ENCODE measurements at places on chromosomes 5 and 9. TPM values are rescaled to one million over a fixed set of nuclear protein-coding genes. Genes with fewer than 3 reads are reported as not detected.

The DAB2IP gene
- 18.7 TPM for total RNA-seq

The ARSI gene
- 8.0 TPM for total RNA-seq

The OCLN gene
- total RNA-seq = 3.1 TPM

The RLN2 gene
- total RNA-seq = not detected

The GRXCR2 gene
- total RNA-seq = not detected

The DNAH5 gene
- total RNA-seq = 1.2 TPM

The EQTN gene
- not detected for total RNA-seq

The GAPT gene
- total RNA-seq = not detected

The C9orf153 gene
- total RNA-seq = 0.91 TPM

The PRSS3 gene
- total RNA-seq = 0.39 TPM

The PGM5 gene
- total RNA-seq = 0.91 TPM

The ZNF366 gene
- total RNA-seq = not detected

The ENHO gene
- 0.39 TPM for total RNA-seq

The DMGDH gene
- 7.2 TPM for total RNA-seq

The CMYA5 gene
- total RNA-seq = 6.1 TPM

The DPH7 gene
- total RNA-seq = 15.7 TPM

The WDR31 gene
- 3.2 TPM for total RNA-seq

The SLC23A1 gene
- total RNA-seq = not detected

The GNA14 gene
- 2.6 TPM for total RNA-seq

The HSPB3 gene
- 0.54 TPM for total RNA-seq

The GARIN3 gene
- total RNA-seq = not detected

The PHYHD1 gene
- total RNA-seq = 10.3 TPM

The FAM221B gene
- total RNA-seq = not detected

The STX17 gene
- total RNA-seq = 37.4 TPM

The FOXD4 gene
- total RNA-seq = 0.43 TPM

The MLANA gene
- not detected for total RNA-seq

The PDCD1LG2 gene
- 9.1 TPM for total RNA-seq

The GABRB2 gene
- total RNA-seq = not detected

The CLPTM1L gene
- total RNA-seq = 167 TPM

The DNM1 gene
- total RNA-seq = 9.4 TPM
